Stimulated activated CD4-positive, alpha-beta T cell treated with anti-CD3 and anti-CD28 coated beads, Interleukin-4, amount 100 ng/mL, for 1 hour (primary cell): ENCODE measurements at places on chromosomes 1 and 21.

- DNase-seq: no peak
Observed at GRCh38 chr21:44996501-44996921, 56.7 kb downstream of the SLX9 start.

DNA sequence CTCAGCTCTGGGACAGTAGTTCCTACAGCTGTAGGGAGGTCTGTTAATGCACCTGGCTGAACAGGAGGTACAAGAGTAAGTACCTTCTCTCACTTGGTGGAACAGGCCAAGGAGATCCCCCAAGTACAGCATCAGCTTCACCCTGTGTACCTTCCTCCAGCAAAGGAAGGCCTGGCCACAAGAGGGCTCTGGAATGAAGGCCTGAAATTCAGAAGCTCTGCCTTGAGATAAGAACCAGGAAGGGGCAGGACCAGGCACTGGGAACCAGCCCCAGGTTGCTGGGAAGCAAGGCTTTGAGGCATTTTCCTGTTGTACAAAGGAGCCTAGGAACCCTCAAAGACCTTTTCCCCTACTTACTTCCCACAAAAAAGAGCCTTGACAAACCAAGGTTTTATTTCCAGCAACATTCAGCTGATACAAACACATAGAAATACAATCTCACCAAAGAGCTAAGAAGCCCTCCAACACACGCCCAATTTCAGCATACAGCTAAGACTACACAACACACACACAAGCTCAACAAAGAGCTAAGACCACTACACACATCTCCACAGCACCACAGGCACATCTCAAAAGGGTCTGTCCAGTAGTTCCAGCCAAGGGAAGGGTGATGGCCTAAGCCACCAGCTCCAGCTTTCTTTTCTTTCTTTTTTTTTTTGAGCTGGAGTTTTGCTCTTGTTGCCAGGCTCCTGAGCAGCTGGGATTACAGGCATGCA is 23.5 kb downstream of the F11R start:
- DNase-seq: peak; percentile 50

DNA sequence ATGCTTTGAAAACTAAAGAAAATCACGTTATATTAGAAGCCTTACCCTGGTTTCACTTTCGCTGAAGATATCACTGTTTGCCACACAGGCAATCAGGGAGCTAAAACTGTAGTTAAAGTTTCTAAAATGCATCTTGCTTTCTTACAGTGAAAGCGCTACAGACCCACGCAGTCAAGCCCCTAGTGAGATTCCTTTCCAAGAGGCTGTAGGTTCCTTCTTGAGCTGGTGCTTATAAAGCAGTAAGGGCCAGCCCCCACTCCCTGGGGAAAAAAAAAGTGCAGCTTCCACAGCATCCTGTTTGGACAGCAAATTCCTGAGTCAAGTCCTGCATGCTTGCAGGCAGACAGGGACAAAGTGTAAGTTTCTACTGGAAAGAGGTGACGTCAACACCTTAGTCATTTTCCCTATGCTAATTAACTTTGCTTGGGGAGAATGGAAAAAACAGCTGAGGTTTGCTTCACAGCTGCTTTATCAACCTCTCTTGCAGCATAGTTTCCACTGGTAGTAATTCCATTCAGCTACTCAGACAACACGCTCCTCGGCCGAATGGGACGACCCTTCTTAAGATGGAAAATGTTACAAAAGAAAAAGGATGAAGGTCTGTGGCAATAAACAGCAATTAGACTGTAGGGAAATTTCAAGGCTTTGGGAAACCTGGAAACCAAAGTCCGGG is 14.7 kb upstream of the KCNE1 start:
- DNase-seq: peak; percentile 27

DNA sequence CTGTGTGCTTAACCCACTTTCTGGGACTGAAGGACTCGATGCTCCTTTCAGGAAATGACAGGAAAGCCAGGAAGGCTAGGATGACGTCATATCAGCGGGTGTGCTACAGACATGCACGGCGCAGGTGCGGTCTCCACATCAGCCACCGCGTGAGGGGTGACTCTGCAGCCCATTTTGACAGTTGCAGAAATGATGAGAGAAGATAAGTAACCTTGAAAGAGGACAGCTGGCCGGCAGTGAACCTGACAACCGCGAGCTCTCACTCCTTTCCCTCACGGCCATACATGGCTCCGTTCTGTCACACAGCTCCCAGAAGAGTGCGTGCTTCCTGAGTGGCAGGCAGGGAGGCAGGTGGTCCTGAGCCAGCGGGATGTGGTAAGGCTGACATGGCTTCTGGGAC is 1.7 kb upstream of the KRTAP10-5 start:
- DNase-seq: no peak

GRCh38 chr1:77039739-77040138 is 172.5 kb downstream of the ST6GALNAC5 start:
- DNase-seq: no peak

- no peak for DNase-seq
Observed at GRCh38 chr1:47940326-47940725, 56.9 kb downstream of the TRABD2B start.

GRCh38 chr1:109251277-109252166 is 2.2 kb downstream of the CELSR2 start:
- no peak for DNase-seq

GRCh38 chr1:118928739-118929554 is 59.2 kb downstream of the TBX15 start:
- DNase-seq: no peak

GRCh38 chr1:23417570-23417969 is 7.0 kb downstream of the TCEA3 start:
- DNase-seq: no peak

- DNase-seq: no peak
Observed at GRCh38 chr1:175803413-175803812, 60.0 kb upstream of the TNR start.

DNA sequence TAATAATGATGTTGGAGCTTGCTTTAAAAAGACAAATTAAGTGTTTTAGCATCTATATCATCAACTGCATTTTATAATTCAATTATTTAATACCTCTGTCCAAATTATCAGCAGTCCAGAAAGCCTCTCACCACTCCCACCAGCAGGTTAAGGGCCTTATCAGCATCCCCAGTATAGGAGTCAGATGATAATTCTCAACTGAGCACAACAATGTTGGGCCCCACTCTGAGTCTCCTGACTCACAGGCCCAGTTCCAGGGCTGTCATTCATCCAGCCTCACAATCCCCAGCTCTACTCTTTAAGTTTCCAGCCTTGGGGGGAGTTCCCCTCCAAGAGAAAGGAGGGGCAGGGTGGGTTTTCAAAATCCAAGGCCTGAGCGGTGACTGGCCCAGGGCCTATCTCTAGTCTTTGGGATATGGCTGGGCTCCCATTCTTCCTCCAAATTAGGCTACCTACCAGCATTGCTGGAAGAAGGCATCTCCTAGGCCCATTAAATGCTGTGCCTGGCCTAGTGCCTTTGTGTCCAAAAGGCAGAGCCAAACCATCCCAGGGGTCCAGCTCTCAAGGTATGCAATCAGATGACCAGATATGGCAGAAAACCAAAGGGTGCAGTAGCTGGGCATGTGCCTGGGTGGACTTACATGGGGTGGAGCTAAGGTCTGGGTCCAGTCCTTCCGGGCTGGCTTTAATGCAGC is 134.1 kb downstream of the GLUL start:
- DNase-seq: no peak

GRCh38 chr1:102500758-102501157 is 504.0 kb upstream of the OLFM3 start:
- no peak for DNase-seq

DNA sequence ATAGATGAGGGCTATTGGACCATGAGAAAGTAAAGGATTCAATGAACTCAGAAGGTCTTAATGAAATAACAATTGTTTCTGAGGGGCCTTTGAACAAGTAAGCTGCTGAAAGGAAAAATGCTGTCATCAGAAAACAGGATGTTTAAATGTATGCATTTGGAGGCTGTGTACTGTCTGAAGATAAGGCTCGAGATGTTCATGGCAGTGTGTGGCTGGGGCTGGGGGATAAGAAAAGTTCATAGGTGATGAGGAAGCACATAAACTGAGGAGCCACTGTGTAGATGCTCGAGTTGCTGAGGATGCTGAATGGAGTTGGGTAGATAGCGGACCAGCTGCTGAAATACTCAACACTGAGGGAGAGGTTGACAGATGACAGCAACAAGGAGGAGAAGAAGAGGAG is 17.8 kb downstream of the THEM4 start:
- no peak for DNase-seq

- no peak for DNase-seq
Observed at GRCh38 chr1:58702261-58703141, 2.6 kb upstream of the MYSM1 start.

GRCh38 chr21:33834801-33835500 is 80.7 kb downstream of the ATP5PO start:
- DNase-seq: no peak

DNA sequence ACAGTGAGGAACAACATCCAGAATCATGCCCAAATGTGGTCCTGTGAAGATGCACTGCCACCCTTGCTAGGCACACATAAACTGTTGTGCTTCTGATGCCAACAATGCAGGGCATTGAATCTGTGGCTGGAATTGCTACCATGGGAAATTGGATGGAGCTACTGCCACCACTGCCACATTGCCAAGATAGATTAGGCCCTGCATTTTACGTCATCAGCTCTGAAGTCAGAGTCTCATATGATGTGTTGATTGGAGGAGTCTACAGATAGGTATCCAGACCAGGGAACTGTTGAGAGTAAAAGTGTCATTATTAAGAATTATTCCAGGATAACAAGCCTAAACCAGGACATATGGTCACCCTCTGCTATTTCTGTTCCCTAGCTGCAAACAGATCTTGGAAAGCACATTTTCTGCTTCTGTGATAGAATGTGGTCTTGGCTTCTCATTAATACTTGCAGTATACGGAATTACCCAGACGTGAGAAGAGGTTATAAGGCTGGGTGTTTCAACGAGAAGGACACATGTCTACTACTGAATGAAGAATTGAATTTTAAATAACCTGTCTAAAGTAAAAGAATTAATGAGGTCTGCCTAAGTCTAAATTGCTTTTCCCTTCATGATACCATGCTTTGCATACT is 106.6 kb downstream of the TNNI3K start:
- no peak for DNase-seq

DNA sequence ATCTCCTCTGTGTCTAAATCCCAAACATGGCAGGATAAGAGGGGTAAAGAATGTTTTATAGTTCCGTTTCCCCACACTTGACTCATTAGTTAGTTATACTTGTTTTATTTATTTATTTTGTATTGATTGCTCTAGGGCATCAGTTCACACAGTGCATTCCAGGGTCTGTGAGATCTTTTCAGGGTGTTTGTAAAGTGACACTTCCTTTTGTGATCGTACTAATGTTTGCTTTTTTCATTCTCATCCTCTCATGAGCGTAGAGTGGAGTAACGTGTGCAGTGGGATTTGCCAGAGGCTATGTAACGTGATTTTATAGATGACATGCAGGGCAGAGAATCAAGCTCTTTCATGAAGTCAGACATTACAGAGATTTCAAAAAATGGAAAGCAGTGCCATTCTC is 103.2 kb downstream of the SCCPDH start:
- no peak for DNase-seq

GRCh38 chr1:76066394-76066793 is 8.2 kb upstream of the ST6GALNAC3 start:
- DNase-seq: no peak

GRCh38 chr1:167728818-167729410 is 7.1 kb downstream of the MPZL1 start:
- no peak for DNase-seq

DNA sequence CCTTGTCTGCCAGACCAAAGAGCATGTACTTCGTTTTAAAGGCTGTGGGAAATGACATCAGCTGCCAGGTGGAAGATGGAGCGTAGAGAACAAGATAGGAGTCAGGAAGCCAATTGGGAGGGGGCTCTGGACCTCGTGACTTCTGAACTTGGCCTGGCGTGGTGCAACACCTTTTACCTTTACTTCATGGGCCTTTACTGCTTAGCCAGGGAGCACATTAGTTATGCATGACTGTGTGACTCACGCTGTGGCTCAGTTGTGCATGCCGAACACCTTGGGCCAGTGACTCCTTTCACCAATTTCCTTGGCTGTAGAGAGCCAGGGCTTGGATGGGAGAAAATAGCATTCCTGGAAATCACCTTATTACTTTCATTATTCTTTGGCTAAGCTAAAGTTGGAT is 7.2 kb downstream of the XCL1 start:
- DNase-seq: no peak

DNA sequence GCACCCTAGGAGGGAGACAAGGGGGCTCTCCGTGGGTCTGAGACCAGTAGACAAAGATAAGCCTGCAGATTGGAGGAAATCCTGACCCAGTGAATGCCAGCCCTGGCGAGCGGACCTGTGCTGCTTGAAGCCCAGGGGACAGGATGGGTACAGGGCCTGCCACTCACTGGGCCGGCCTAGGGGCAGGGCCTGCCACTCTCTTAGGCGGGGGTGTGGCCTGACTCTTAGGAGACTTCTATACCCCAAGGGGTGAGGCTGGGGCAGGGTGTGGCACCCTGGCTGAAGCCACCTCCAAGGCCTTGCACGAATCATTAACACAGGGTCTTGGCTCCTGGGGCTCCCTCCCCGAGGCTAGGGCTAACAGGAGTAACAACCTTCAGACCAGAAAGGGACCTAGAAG is 30.7 kb downstream of the TRIM62 start:
- no peak for DNase-seq

- DNase-seq: no peak
Observed at GRCh38 chr21:42659416-42660117, 6.1 kb downstream of the PDE9A start.

DNA sequence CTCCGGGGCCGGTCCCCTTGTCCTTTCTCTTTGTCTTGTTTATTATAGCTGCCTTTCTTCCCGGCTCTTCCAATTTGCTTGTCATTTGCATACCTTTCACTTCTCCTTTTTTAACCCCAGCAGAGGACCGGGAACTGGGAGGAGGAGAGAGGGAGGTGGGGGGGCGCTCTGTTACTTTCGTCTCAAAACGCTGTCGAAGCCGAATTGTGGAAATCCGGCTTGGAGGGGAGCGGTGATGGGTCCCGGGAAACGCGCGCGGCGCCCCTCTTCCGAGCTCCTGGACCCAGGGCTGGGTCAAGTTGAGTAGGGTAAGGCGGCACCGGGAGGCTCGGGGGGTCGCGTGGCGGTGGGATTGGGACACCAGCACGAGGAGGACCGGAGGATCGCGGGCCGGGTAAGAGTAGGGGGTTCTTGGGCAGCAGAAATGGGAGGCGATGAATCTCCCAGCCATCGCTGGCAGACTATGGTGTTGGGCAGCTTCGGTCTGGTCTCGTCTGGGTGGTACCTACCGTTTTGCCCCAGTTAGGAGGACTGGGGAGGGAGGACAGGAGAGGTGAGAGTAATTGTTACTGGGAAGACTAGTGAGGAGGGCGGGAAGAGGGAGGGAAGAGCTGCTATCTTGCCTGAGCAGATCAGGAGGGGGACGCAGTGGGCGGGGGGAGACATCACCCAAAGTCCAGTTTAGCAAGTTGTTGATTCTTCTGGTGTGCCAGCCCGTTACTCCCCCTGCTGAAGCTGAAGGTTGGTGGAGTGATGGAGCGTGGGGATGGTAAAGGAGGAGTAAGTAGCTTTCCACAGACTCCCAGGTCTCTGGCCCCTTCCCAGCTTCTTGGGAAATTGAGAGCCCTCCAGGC is 1.5 kb downstream of the PROX1 start:
- no peak for DNase-seq
